Naive thymus-derived CD4-positive, alpha-beta T cell (primary cell): ENCODE measurements at places on chromosomes 3 and 15. TPM values are rescaled to one million over a fixed set of nuclear protein-coding genes. Genes with fewer than 3 reads are reported as not detected.

DNA sequence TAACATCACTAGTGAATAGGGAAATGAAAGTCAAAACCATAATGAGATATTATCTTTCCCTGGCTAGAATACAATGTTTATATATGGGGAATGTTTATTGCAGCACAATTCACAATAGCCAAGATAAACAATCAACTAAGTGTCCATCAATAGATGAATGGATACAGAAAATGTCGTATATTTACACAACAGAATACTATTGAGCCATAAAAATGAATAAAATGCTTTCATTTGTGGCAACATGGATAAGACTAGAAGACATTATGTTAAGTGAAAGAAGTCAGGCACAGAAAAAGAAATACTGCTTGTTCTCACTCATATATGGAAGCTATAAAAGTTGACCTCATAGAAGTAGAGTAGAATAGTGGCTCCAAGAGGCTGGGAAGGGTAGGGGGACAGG, 65.2 kb downstream of the SLC9C1 start:
- no peak for DNase-seq

- no peak for DNase-seq
Observed at GRCh38 chr15:98433856-98434255, 214.5 kb upstream of the IGF1R start.

DNA sequence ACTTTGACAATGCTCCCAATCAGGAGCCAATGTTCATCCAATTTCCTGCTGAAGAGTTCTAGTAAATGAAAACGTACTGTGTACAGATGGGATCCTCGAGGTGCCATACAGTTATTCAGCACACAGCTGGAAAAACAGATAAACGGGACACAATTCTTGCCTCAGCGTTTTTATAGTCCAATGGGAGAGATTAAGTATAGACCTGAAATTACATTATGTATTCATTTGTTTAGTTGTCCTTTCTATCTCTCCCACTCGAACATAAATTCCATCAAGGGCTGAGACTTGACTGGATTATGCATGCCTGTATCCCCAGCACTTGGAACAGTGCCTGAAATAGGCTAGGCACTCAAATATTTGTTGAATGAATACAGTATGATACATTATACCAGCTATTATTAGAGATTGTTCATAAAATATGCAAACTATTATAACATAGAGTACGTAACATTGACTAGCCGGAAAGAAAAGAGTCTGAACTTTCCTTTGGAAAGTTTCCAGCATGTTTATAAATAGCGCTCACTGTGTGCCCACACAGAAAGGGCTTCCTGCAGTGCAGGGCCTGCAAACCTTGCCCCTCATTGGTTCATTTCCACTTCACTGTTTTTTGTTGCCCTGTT, 27.4 kb upstream of the SNTN start:
- no peak for DNase-seq

DNA sequence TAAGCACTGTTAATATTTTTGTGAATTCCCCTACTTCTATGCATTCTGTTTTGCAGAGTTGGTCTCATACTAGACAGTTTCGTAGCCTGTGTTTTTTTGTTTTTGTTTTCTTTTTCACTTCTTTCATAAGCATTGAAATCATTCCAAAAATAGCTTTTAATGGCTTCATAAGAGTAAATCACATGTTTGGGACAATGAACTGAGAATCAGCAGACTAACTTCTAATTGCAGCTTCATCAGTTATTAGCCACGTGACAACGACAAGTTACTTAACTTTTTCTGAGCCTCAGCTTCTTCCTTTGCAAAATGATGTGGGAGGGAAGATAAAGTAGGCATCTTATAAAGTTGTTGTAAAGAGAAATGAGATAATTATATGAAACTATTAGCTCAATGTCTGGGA, 124.8 kb downstream of the LIPC start:
- no peak for DNase-seq

DNA sequence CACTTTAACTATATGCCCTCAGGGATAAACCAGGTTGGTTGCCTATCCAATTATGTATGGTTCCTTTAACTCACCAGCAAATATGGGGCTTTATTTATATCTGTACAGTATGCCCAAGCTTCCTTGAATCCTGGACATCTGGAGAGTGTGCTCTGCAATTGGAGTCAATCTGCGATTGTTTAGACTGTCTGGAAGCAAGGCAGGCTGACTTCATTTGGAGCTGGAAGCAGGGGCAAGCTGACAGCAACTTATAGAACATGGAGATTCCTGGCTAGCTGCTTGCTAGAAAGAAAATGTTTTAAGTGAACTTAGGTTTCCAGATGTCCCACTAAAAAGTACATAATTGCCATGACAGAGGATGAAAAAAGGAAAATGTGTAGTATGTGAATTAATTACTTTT, 63.7 kb upstream of the TPRG1 start:
- DNase-seq = no peak

ACOX2 gene
- not detected for total RNA-seq

RAB6B gene
- not detected for total RNA-seq

FAM107A gene
- total RNA-seq = not detected

GRCh38 chr3:171511450-171511849, 51.2 kb upstream of the TNIK start:
- DNase-seq = no peak
